ENCODE measurements at places on chromosomes 13 and 19.
A peak's percentile ranks its signal among the peaks of the same experiment; 100 is the strongest.

- no peak for DNase-seq
These were observed 9.3 kb downstream of the PEG3 start for GRCh38 chr19:56831255-56831654.

DNA sequence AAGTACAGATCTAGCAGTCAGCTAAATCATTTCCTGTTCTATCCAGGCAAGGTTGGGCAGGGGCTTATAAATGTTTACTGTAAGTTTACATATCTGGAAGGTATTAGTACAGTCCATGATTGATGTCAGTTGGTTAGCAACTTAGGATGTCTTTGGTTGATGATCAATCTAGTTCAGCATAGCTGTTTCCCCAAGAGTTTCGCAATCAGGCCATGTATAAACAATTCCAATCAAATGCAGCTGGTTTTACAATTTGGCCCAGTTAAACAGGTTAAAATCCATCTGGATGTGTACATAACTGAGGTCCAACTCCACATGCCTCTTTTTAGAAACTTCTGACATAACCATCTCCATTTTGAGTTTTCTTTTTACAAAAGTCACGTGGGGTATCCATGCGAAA lies 6.9 kb downstream of the ZNF221 start:
- no peak for DNase-seq

DNA sequence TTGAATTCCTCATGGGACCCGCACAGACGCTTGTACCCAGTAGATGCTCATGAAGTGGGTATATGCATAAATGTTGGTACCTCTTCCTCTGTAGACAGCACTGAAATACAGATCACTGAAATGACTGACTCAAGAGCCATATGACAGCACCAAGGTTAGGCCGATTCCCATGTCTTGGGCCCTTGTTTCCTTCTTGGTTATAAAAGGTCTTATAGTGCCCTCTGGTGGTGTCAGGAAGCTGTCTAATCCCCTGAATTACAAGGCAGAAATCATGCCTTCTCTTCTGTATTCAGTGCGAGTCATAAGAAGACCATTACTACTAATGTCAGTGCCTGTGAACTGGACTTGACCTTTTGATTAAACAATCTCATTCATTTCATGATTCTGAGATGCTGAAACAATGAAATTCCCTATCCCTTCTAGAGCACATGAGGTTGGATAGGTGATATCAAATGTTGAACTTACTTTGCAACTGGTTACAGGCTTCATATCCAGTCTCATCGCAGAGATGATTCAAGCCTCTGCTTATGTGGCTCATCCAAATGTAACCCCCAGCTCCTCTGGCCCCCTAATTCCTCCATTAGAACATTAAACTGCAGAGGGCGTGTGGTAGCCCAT lies 59.7 kb downstream of the SPATA13 start:
- DNase-seq: peak; percentile 59

DNA sequence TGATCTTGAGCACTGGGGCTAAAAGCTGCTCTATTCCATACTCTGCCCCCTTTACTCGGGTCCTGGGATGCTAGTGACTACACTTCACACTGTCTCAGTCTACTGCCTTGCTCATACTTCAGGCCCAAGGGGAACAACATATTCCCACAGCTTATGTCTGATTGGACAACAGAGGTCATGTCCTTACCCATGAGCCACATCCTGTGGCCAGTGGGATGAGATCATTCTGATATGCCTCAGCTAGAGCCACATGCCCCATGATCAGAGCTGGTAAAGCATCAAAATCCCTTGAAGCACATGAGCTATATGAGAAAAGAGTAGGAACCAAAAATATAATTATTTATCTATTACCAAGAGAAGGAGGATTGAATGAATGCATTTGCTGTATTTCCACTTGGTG lies 290.1 kb upstream of the TSHZ3 start:
- DNase-seq: peak; percentile 62

DNA sequence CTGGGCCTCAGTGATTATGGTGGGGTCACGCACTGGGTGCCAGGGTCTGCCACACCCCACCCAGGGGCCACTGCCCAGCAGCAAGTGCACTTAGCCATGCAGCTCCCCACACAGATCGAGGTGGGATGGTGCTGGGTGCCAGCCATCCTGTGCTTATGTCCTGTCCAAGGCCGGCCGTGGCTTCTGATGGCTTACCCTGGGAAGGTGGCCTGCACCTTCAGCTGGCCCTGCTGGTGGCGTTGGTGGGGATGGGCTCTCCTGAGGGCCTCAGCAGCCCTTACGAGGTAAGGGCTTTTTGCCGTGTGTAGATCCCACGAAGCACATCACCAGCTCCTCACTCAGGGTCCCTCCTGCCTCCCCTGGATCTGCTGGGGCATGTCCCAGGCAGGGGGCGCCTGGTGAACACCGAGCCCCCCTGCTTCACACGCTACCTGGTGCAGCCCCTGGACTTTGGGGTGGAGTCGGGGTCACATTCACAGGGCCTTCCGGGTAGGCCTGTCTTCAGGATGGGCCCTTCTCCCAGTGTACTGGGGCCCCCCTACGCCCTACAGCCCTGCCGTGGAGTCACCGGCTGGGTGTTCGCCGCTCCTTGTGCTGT lies 46.6 kb downstream of the CRTC1 start:
- no peak for DNase-seq

GRCh38 chr13:99847318-99847750 lies 124.2 kb downstream of the ZIC5 start:
- no peak for DNase-seq

- DNase-seq: no peak
These were observed 15.2 kb upstream of the N4BP2L1 start for GRCh38 chr13:32443111-32443510.

- DNase-seq: peak; percentile 20
These were observed at the start of gene R3HDM4 for GRCh38 chr19:913080-913748. TSS of gene R3HDM4 (minus strand) at chr19:913219. CDS start at chr19:913157, 62 bp downstream.
